ENCODE measurements at places on chromosomes 16 and 17.

- no peak for DNase-seq
These were observed 136.5 kb downstream of the CMIP start for GRCh38 chr16:81581107-81581506.

- no peak for DNase-seq
These were observed 8.0 kb upstream of the LGALS9 start for GRCh38 chr17:27622986-27623385.

DNA sequence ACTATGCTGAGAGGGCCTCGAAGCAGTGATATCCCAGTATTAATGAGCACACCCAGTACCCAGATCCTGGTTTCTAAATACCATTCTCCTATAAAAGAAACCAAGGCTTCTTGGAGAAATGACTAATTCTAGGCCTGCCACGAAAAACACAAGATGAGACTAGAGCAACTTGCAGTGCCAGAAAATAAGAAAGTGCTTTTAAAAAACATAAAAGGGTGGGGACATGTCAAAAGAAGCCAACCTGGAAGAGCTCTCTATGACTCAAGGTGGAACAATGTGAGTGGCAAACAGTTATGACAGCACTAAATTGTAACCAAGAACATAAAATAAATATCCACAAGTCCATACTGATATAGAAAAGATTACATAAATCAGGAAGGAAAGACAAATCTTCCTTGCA is 153.2 kb upstream of the KCNJ18 start:
- DNase-seq: no peak

- DNase-seq: no peak
These were observed 9.8 kb upstream of the SLC12A3 start for GRCh38 chr16:56855201-56855600.

- no peak for DNase-seq
These were observed 65.4 kb upstream of the RASL10B start for GRCh38 chr17:35666070-35666469.

DNA sequence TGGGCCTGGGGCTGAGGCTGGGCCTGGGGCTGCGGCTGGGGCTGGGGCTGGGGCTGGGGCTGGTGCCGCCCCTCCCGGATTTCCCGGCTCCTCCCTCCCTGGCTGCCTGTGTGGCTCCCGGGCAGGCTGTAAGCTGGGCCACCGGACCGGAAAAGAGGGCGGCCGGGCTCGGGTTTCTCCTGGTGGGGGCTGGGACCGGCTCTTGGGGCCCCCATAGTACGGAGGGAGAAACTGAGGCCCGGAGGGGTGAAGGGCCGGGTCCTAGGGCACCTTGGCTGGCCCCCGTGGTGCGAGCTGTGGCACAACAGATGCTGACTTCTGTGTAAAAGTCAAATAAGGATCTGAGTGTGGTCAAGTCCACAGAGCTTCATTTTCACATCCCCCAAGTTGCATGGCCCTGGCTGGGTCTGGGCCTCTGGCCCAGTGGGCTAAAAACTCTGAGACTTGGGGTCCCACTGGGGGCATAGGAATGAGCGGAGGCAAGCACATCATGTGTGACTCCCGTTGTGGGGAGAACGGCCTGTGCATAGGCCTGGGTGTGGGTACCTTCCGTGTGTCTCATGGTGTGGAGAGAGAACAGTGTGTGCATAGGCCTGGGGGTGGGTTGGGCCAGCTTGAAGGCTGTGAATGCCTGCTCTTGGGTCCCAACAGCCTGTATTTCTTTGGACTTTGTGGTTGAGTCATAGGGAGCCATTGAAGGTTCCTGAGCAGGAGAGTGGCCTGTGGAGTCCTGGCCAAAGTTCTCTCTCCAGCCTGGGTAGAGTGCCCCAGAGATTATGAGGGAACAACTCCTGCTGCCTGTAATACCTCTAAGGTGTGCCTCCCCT is 123.9 kb upstream of the CIBAR2 start:
- peak; percentile 51 for DNase-seq

DNA sequence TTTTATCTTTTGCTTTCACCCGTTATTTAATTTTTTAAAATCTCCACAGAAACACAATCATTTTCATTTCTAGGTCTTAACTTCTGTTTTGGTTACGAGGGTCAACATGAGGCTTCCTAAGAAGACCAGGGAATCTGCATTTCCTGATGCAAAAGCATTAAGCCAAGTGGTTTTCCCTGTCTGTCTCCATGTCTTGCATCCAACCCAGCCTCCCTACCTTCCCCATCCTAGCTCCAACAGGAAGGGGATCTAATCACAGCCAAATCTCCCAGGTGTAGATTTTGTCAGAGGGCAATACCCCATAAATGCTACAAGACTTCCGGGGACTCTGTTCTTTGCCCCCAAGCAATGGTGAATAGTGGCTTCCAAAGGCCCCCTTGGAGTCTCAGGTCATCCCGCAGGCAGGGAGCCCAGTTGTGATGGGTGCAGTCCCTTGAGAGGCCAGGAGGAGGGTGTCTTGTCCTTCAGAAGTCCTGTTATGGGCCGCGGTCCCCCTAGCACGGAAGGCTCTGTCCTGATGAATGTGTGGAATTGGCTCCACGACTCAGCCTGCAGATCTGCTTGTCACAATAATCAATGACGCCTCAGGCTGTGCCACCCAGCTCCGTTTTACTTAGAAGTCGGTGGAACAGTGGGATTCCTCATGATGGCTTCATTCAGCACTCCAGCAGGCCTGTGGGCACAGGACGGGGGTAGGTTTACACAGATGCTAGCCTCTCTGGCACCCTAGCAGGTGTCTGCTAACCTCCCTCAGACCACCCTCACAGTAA is 141.1 kb downstream of the RGS9 start:
- peak; percentile 87 for DNase-seq

- peak; percentile 62 for DNase-seq
These were observed 586 bp downstream of the GLYR1 start for GRCh38 chr16:4846503-4846900.

DNA sequence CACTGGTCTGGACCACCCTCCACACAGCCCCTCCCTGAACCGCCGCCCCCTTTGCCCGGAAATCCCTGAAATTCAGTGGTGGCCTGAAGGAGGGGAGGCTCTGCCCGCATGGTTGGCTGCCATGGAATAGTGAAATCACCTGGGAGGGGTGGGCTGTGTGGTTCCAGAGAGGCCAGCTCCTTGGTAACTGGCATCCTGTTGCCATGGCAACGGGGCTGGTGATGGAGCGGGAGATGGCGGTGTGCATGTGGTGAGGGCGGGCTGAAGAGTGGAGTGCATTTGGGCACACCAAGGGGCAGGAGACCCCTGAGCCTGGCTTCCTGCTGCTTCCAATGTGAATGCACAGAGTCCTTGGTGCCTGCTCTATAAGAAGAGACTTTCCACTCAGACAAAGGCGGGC is 2.4 kb downstream of the EFNB3 start:
- DNase-seq: no peak

Data from AG08396 (cell line).